ENCODE measurements at places on chromosomes 13 and 19.

GRCh38 chr13:84127597-84128128 lies 245.4 kb upstream of the SLITRK1 start:
- peak; percentile 46 for DNase-seq

DNA sequence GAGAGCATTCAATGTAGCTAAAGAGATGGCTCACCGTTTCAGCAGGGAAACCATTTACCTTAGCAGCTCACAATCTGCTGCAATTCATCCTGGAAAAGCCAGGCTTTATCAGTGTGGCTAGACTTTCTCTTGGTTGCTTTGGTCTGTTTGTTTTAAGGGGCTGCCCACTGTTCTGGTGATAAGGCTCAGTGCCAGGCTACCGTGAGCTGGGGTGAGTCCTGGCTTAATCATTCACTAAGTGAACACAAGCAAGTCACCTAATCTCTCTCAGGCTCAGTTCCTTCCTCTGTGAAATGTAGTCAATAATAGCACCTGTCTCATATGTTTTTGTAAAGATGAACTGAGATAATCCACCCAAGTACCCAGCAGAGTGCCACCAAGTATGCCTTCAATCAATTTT lies 229.0 kb downstream of the TEX29 start:
- DNase-seq = no peak

DNA sequence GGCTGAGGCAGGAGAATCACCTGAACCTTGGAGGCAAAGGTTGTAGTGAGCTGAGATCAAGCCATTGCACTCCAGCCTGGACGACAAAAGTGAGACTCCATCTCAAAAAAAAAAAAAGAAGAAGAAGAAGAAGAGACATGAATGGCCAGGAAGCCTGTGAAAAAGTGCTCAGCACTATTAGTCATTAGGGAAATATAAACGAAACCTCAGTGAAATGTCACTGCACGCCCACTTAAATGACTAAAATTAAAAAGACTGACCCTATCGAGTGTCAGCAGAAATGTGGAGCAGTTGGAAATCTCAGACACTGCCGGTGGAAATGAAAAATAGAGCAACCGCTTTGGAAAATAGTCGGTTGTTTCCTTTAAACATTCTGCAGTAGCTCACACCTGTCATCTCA lies 5.5 kb upstream of the TYROBP start:
- DNase-seq = no peak

GRCh38 chr19:23273590-23274412 lies 23.6 kb upstream of the ZNF724 start:
- DNase-seq = peak; percentile 94

DNA sequence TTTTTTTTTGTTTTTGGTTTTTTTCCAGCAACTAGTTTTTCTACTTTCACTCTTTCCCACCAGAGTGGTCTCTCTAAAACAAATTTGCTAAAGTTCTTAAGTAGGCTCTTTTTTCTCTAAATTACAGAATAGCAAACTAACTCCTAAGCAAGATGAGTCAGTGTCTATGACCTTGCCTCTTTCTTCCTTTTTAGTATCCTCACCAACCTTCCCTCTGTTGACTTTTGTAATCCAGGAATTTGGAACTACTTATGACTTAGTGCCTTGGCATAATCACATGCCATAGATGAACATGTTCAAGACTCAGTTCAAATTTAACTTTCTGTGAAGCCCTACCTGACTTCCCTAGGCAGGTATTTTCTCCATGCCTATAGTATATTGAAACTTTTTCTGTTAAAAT lies 32.3 kb upstream of the AKAP11 start:
- DNase-seq = no peak

DNA sequence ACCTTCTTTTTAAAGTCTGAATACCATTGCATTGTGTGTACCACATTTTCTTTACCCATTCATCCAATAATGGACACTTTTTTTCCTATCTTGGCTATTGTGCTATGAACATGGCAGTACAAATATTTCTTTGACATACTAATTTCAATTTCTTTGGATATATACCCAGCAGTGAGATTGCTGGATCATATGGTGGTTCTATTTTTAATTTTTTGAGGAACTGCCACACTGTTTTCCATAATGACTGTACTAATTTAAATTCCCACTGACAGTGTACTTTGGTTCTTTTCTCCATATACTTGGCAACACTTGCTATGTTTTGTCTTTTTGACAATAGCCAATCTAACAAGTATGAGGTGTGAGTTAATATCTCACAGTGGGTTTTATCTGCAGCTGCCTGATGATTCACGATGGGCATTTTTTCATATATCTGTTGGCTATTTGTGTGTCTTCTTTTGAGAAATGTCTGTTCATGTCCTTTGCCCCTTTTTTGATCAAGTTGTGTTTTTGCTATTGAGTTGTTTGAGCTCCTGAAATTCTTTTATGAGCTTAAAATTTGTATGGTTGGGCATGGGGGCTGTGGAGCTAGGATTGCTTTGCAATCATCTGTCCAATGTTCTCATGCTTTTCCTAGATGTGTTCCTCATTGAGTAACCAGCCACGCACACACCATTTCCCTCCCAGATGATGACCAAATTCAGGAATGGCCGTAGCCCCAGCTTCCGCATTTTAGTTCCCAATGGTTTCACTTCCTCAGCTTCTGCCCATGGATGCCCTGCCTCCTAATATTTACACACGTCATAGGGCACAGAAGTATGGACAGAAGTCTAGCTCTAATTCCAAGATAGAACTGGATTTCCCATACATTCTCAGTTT lies 380.0 kb upstream of the SGCG start:
- DNase-seq = no peak

DNA sequence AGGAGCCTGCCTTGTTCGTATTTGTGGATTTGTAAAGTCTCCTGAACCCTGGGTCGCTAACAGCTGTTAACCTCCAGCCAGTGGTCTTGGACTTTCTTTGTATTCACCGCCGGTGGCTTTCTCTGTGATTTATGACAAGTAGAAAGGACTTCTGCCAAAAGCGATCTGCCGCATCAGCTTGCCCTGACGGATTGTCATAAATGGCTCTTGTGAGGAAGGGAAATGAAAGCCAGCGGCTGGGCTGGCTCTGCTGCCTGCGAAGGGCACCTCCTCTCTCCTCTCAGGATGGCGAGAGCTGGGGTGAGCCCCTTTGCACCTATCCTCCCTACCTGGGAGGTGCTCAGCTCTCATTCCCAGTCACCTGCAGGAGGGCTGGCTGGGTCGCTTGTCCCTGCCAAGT lies 25.6 kb downstream of the DHRS12 start:
- DNase-seq = no peak

DNA sequence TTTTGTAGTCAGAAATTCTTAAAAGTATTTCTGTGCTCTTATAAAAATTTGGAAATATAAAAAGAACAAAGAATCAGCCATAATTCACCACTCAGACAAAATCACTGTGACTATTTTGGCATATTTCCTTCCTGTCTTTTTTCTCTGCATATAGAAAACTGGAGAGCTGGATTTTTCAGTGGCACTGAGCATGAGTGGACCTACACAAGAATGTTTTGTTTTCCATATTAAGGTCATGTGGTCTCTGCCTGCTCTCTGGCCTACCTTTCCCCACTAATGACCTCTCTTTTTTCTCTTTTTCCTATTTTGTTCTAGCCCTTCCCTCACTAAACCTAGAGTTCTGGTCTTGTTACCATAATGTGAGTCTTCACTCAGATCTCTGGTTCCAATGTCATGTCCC lies 17.6 kb upstream of the USP12 start:
- no peak for DNase-seq

DNA sequence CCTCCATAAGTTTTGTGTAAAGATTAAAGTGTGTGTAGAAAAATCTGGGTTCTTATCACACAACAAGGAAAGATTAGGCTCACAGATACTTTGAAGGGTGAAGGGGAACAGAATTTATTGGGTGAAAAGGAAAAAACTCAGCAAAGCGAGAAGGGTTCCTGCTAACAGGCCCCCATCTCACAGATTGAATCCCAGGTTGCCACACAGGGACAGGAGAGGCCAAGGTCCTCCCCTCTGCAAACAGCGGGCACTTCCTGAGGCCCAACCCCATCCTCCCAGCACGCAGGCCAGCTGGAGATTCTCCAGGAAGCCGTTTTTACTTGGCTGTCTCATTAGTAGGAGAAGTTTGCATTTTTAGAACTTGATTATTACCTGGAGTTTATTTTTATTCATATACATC lies 15.2 kb upstream of the ERCC5 start:
- DNase-seq = no peak

- DNase-seq = no peak
These were observed 59.2 kb upstream of the OLFM4 start for GRCh38 chr13:52969373-52969772.

GRCh38 chr13:67515895-67516294 lies 285.8 kb upstream of the PCDH9 start:
- no peak for DNase-seq

- no peak for DNase-seq
These were observed 99.6 kb downstream of the MBNL2 start for GRCh38 chr13:97321616-97322321.

GRCh38 chr13:110245416-110245899 lies 61.5 kb downstream of the COL4A1 start:
- no peak for DNase-seq

GRCh38 chr19:49403404-49404187 lies 15.5 kb downstream of the KASH5 start:
- no peak for DNase-seq

GRCh38 chr13:41762796-41763195 lies 198.1 kb downstream of the VWA8 start:
- no peak for DNase-seq

DNA sequence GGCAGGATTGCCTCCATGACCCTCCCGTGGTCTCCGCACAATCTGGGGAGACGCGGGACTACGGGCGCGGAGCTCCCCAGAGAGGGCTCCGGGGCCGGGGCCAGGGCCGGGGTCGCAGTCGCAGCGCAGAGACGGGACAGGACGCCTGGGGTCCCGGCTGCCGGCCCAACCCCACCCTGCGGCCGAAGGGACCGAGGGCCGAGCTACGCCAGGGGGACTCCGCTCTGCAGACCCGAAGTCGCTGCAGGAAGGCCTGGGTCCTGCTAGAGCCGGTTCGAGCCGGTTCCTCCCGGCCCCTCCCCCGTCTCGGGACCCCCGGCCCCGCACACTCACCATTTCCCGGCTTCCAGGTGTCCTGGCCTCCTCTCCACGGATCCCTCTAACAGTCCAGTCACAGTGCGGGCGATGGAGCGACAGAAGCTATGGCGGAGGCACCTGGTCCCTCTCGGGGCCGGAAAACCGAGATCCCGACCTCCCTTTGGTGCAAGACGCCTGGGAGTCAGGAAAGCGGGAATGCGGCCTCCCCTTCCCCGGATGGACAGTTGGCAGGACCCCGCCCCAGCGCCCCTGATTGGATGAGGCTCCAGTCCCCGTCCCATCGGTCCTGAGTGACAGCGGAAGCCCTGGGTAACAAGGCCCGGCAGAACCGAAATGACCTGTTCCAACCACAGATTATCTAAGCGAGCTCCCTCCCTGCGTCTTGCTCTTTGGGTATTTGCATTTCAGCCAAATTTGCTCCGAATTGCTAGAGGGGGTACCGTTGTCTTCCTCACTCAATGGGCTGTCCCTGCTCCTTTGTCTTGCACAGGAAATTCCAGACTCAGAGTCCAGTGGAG lies at the start of gene ZNF625:
ZNF625 (minus strand) TSS at position 512 of the 836 bp plus-strand sequence; CDS start at position 336, 176 bp downstream.
- peak; percentile 94 for DNase-seq

DNA sequence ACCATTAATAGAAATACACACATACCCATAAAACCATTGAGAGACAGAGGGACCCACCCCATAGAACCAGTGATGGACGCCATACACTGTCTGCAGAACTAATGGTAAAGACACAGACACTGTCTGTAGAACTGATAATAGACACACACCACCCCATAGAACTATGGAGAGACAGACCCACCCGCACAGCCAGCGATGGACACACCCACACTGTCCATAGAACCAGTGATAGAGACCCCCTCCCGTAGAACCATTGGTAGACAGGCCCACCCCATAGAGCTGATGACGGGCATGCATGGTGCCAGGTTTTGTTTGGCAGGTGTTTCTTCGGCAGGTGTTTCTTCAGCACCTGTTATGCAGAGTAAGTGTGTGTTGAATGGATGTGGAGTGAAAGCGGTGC lies 88.3 kb upstream of the TEX29 start:
- no peak for DNase-seq

GRCh38 chr13:49759503-49759902 lies 33.0 kb downstream of the KPNA3 start:
- DNase-seq = no peak

DNA sequence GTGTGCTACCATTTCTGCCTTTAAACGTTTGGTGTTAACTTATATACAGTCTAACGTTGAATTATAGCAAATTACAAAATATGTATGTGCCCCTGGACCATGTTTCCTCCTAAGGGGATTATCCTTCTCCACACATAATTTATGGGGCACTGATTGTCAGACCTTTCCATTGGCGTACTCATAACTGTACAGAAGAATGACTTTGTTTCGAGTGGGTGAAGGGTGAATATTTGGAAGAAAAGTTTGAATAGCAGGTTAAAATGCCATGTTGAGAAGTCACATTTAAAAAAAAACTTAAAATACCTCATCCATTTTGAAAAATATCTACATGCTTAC lies 58.8 kb downstream of the SLC10A2 start:
- no peak for DNase-seq

- no peak for DNase-seq
These were observed 203.6 kb downstream of the DCLK1 start for GRCh38 chr13:35927567-35928021.

GRCh38 chr13:44574466-44574855 lies 1.7 kb downstream of the TSC22D1 start:
- no peak for DNase-seq

GRCh38 chr13:109436055-109436622 lies 350.2 kb downstream of the IRS2 start:
- DNase-seq = no peak

DNA sequence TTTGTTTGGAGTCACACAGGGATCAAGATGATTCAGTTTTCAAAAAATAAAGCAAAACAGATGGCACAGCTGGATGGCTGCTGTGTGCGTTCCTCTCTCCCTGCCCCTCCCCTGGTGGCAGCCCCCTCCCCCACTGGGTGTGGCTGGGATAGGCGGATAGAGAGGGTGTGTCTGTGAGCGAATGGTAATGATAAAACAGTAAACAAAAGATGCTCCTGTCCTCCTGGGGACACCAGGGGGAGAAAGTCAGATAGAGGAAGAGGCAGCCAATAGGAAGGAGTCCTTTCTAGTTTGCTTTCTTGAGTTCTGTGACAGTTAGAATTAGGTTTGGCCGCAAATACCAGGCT lies 6.5 kb downstream of the TMEM255B start:
- no peak for DNase-seq

GRCh38 chr13:97367016-97367822 lies 66.8 kb upstream of the RAP2A start:
- DNase-seq = no peak

GRCh38 chr13:71089056-71089455 lies 777.9 kb downstream of the DACH1 start:
- no peak for DNase-seq
